ENCODE measurements at places on chromosomes 5 and 9.

DNA sequence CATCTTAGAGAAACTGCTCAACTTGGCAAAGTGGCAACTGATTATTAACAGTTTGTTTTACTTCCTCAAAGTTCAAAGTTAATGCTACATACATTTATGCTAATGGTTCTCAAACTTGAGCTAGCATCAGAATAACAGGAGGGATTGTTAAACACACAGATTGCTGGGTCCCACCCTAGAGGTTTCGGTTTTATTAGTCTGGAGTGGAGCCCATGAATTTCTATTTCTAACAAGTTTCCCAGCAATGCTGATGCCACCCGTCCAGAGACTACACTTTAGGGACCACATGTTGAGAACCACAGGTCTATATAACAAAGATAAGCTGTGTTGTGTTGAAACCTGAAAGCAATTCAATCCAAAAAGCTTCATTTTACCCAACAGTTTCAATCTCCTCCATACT, 95.3 kb downstream of the FBXW11 start:
- no peak for DNase-seq

DNA sequence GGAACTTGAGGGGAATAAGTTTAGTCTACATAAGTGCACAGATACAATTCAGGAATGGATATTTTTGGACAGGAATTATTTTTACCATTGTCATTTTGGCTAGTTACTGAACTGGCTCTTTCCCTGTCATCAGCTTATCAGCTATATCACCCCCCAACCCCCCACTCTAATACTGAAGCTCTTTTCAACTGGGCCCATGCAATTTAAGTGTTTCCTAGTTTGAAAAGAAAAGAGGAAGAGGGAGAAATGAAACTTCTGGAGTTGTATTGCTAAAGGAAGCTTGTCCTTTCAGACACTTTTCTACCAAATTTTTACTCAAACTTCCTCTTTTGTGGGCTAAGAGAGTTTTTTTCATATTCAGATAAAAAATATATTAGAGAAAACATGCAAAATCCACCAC, 18.5 kb upstream of the TIMD4 start:
- DNase-seq = no peak

GRCh38 chr5:5424736-5425135, 2.3 kb downstream of the ICE1 start:
- DNase-seq = no peak

DNA sequence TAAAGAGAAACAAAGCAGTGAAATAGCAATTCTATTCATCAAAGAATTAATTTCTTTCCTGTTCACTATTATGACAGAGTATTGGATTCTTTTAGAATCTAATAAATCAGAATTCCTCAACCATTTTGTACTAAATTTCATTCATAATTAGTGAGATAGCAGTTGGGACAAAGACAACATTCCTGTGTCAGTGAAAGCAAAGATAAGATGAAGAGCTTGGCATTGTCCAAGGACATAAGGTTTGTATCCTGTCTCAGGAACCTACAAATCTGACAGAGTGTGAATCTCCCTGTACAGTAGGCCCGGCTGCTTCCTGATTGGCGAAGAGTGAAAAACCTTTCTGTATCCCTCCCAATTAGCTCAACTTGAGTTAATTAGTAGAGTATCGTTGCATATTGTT, 349.1 kb downstream of the ISL1 start:
- no peak for DNase-seq

DNA sequence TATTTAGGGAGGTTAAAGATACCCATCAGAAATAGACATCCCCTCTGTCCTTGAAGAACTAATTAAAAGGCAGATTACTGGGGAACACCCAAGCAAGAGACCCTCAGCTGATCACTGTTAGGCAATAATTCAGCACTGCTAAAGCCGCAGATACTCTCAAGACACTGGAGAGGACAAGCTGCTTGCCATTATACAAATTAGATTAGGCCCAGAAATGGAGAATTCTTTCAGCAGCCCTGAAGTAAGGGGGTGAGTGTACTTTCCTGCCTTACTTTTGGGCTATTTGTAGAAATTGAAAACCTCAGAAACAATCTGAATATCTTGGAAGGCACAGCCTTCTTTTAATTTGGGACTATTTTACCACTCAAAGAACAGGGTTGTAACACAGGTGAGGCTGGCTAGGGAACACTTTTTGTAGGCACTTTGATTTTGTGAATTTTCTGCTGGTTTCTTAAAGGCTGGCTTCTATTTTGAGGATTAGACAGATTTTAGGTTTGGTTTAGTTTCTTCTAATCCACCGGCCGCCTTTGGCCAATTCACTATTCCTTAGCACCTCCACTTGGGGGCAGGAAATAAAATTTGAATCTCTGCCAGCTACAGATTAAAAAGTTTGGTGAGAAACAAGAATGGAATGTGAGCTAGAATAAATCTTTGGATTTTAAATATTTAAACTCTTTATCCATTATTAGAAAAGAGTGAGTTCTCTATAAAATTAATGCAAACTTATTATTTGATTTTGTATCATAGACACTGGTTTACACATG, 106.0 kb downstream of the SMARCA2 start:
- DNase-seq = no peak

DNA sequence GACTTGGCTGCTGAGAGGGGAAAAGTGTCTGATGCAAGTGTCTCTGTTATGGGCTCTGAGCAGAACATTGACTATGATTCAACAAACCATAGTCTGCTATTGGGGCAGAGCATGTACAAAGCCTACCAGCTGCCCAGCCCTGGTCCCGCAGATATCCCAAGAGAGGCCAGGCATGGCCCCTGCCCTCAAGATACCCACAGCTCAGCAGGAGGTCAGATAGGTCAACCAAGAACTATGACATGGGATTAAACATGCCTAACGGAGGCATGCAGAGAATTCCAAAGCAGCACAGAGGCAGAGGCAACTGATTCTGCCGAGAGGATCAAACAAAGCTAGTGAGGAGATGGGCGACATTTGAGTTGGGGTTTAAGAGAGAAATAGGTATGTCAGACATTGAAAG, 39.9 kb upstream of the CPLX2 start:
- no peak for DNase-seq

GRCh38 chr5:100479079-100479688, 56.0 kb upstream of the FAM174A start:
- no peak for DNase-seq

DNA sequence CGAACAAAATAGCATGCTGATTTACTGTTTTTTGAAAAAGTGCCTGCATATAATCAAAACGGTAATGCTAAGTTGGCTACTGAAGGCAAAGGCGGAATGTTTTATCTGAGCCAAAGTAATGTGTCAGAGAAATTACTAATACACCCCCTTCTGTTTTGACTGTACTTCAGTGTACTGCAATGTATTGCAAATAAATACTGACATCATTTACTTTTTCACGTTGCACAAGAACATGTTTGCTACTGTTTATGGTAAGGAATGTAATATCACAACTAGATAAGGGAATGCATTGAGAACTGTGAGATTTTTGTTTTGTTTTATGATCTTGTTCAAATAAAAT, 813 bp upstream of the AGTPBP1 start:
- DNase-seq = no peak

DNA sequence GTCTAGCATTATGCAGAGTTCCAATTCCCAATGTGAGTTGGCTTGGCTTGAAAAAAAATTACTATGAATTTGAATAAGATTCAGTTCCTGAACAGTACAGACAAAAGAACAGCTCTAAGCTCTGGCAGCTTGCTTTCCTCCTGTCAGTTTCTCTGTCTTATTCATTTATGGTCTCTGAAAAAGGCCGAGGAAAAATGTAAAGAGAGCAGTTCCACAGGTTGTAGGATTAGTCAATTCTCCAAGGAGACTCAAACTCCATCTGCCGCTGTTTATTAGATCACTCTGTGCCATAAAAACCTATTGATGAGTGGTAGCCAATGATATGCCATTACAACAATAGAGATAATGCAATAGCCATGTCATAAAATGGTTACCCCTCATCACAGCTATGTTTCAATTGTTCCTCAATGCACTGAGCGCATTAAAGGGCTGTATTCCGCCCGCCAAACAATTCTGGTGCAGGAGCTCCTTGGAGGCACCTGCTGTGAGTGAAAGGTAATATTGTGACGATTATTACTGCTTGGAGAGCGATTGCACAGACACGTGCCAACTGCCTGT, 188.2 kb downstream of the ARRDC3 start:
- DNase-seq = no peak

DNA sequence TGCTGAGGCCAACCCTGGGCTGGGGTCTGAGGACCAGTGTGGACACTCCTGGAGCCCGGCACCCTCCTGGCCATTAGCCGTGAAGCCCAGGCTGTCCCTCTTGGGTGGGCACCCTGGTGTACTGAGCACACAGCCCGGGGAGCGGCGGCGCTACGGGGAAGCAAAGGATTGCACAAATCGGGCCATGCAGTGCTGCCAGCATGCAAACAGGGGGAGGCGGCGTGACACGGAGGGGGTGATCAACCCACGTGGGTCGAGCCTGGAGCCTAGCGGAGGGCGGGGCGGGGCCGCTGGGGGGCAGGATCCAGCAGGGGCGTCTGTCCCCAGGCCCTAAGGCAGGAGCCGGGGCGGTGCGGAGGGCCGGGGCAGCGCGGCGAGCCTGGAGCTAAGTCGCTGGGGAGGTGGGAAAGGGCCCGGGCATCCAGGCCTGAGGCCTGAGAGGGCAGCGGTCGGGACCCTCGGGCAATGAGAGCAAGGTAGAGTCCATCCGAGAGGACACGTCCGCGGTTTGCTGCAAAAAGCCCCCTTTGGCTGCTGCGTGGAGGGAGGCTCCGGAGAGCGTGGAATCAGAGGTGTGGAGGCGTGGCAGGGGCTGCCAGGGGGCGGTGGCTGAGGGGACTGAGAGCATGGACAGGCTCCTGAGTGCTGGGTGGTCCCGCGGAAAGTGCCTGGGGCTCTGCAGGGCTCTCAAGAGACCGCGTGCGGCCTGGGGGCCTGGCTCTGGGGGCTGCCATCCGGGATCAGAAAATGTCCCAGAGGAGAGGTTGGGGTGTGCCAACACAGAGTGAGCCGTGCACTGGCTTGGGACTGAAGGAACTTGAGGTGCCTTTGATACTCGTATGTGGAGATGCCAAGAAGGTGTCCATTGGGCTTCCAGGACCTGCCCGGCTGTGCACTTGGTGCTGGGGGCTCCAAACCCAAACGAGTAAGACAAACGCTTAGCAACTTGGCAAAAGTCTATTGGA, 94.2 kb downstream of the BARX1 start:
- DNase-seq = no peak

DNA sequence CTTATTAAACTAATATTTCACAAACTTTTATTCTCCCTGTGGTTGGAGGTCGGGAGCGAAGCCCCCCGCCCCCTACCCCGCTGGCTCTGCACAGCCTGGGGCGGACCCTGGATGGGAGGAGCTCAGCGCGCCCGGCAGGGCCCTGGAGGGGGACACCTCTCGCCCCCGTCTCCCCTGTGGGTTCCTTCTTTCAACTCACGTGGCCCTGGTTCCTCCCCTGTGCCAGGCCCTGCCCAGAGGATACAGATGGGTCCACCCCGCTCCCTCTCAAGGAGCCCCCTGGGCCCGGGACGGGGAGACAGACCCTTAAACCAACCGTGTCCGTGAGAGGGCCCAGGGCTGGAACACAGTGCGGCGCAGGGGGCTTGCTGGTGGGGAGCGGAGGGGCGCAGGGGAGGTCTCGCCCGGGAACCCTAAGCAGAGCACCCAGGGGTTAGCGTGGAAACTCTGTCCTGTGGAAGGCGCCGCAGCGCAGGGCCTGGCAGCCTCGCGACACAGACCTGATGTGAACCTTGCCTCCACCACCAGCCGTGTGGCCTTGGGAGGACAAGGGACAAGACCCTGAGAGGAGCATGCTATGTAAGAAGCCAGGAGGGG, 103.7 kb upstream of the MVB12B start:
- DNase-seq = no peak

- no peak for DNase-seq
Observed at GRCh38 chr9:77714077-77714549, 66.0 kb upstream of the GNA14 start.

DNA sequence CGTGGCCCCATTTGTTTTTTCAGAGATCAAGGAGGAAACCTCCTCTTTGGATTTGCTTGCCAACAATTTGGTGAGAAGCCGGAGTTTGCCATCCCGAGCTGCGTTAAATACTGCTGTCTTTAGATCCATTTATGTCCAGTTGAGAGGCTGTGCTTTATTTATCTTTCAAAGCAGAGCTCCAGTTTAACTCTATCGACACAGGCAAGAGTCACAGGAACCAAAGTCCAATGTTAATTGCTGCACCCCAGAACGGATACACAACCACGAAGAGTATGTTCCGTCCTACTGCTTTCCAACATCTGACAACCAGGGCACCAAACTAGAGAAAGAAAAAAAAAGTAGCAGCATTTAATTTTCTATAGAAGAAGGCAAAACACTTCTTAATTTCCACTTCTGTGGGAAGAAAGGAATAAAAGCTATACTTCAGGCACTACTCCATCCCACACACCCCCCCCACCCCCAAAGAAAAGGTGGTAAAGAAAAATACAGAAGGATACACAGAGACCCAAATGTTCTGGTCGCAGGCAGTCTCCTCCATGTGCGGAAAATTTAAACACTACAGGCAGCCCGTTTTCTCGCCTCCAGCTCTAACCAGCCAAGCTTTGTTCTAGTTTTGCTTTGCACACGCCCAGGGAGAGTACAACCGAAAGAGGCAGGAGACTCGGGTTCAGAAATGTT, 1.1 kb downstream of the FEM1C start:
- no peak for DNase-seq

- DNase-seq = no peak
Observed at GRCh38 chr5:150587856-150588595, 52.4 kb upstream of the SYNPO start.

- DNase-seq = no peak
Observed at GRCh38 chr5:134813407-134813806, 32.4 kb upstream of the C5orf24 start.
